Non-pigmented ciliary epithelial cell (primary cell): ENCODE measurements at places on chromosomes 4 and X.

GRCh38 chr4:147310312-147310711, 170.6 kb upstream of the EDNRA start:
- DNase-seq = no peak

DNA sequence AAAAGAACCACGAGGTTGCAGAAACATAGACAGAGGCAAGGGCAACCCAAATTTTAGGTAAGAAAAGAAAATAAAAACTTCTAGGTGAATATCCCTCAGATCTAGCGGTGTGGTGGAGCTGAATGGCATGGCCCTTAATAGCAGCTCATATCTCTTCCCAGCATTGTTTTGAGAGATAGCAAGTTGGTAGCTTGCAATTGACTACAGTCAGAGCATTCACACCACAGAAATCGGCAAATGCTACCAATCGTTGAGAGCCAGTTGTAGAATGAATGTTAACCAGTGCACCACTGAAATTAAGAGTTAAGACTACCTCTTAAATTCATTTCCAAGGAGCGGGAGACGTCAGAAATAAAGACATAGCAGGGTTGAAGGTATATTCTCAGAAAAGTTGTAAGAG, 184.0 kb upstream of the KIT start:
- no peak for DNase-seq

GRCh38 chr4:165542476-165542875, 163.7 kb downstream of the CPE start:
- DNase-seq = no peak

- DNase-seq = no peak
Observed at GRCh38 chrX:11363069-11363594, 69.9 kb downstream of the AMELX start.
